Lung (tissue), 17 donors: ENCODE measurements at places on chromosomes 3 and 15. TPM values are rescaled to one million over a fixed set of nuclear protein-coding genes. Genes with fewer than 3 reads are reported as not detected.

The MED12L gene
- total RNA-seq: 0.82 TPM

The GOLGB1 gene
- total RNA-seq: 49.9 TPM

The APH1B gene
- 25.1 TPM for total RNA-seq

The RTP4 gene
- 2.4 TPM for total RNA-seq

The ZNF80 gene
- not detected for total RNA-seq

The MINAR1 gene
- 0.37 TPM for total RNA-seq

The TRH gene
- not detected for total RNA-seq

The ACTC1 gene
- 3.4 TPM for total RNA-seq
